ENCODE measurements at places on chromosomes 12 and 14.

DNA sequence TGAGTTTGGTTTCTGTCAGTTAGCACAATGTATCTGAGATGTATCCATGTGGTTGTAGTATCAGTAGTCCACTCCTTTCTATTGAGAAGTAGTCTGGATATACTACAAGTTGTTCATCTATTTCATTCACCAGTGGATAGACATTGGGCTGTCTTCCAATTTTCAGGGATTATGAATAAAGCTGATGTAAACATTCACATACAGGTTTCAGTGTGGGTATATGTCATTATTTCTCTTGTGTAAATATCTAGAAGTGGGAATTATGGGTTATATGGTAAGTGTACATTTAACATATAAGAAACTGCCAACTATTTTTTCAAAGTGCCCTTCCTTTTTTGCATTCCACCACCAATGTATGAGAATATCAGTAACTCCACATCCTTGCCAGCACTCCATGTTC lies 35.9 kb downstream of the PHLDA1 start:
- no peak for DNase-seq

DNA sequence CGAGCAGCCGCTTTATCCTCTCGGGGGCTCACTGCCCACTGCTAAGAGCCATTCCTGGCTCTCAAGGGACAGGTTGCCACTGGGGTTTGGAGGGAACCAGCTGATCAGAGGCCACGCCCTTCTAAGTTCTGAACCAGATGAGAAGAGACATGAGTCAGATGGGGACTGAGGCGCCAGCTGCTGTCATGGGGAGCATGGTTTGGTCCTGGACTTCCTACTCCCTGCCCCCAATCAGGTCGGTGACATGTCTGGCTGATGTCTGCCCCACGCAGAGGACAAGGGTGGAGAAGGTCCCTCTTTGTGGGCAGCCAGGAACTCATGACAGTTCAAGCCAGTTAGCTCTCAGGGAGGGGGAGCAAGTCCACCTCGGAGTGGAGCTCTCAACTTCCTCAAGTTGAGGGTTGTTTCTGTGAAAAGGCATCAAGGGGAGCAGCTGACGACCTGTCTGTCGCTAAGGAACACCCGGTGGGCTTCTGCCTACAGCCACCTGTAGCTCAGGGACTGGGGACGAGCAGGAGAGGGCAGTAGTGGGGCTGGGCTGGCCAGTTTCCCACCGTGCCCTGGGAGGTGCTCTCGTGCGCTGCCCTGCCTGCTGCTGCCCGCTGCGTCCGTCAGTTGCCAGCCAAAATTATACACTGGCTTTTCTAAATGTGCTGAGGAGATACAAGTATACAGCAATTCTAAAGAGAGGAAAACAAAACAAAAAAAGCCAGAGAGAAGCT lies 20.5 kb downstream of the PSMC1 start:
- peak; percentile 31 for DNase-seq

GRCh38 chr12:103169-103981 lies 36.8 kb downstream of the IQSEC3 start:
- no peak for DNase-seq

DNA sequence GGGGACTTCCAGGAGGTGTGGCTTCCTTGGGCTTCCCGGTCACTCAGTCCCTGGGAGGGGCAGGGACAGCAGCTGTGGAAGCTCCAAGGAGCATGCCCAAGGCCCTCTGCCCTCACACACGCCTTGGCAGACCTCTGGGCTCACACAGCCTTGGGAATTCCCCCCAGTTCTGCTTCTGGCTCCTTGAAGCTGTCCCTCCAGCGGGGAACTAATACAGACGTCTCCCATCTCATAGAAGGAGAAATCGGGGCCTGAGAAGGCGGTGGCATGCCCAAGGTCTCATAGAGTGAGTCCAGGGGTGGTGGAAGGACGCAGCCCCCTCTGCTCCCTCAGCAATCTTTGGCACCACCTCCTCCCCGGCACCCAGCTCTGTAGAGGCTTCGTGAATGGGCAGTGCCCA lies 15.7 kb upstream of the TMEM119 start:
- DNase-seq, result no peak

DNA sequence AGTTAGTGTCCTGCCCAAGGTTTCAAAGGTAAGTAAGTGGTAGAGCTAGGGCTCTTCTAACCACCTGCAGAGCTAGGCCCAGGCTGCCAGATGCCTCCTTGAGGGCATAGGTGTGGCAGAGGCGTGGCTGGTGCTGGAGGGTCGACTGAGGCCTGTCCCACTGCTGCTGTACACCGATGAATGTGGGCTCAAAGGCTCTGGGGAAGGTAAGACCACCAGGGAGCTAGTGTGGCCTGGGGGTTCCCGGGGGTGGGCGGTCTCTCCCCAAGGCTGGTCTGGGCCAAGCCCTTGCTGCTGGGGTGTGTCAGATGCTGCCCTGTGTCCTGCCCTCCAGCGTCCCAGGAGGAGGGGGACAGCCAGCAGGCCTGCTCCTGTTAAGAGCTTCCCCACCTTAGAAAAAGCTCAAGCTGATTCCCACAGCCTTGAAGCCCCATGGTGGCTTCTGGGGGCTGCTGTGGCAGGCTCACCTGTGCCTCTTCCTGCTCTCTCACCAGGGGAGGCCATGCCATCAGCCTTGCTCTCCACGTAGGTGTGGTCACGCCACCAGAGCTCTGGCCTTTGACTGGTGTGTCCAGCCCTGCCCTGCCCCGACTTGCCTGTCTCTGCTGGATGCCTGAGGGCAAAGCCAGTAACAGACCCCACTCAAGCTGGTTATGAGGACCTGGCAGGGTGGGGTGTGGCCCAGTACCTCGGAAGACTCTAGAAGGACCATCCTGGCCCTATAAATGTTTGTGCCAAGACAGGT lies 36.8 kb downstream of the SH2B3 start:
- no peak for DNase-seq

DNA sequence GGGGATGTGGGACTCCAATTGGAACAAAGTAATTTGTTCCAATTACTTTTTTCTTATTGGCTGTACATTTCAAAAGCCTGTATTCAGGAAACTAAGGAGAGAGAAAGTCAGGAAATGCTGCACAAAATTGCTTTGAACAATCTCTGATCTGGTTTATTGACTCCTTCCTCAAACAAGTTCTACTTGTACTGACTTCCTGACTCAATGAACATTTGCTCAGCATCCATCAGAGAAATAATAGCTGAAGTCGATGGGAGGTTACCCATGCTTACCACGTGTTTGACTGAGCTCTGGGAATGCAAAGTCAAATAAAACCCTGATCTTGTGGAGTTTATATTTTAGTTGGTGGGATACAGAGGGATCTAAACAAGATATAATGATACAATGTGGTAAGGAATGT lies 15.4 kb upstream of the C12orf75 start:
- no peak for DNase-seq

- DNase-seq, result no peak
These were observed 338.6 kb downstream of the AACS start for GRCh38 chr12:125403843-125404242.

- DNase-seq, result no peak
These were observed 24.5 kb downstream of the NELL2 start for GRCh38 chr12:44851586-44851985.

- no peak for DNase-seq
These were observed 5.9 kb upstream of the MYO1A start for GRCh38 chr12:57055824-57056223.

DNA sequence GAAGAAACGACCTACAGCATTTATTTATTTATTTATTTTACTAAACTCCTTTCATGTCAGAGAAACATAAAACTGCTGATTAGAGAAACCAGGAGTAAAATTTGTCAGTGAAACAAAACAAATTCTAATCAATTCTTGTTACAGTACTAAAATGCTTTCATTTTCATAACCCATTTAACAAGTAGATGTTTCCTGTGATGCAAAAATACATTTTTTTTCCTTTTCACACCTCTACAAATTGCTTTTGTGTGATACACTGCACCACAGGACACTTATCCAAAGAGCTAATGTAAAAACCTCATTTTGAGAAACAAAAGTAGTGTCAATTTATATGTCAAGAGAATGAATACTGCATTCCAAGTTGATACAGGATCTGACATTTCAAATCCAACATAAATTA lies 155.1 kb downstream of the SYT1 start:
- no peak for DNase-seq

DNA sequence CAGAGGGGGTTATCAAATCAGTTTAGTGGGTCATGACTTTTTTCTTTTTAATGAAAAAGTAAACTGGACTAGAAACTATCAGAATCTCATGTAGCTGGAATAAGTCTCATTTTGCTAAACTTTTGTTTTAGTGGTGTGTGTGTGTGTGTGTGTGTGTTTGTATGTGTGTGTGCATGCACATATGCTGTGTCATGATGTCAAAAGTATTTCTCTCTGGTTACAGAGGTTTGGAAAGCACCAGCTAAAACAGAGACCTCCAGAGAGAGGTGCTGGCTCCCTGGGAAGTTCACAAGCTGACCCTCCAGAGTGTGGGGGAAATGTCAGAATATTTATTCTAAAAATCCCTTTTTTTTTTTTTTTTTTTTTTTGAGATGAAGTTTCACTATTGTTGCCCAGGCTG lies 114.7 kb downstream of the LGMN start:
- DNase-seq, result no peak

- no peak for DNase-seq
These were observed 4.4 kb downstream of the WNT5B start for GRCh38 chr12:1633459-1633858.

DNA sequence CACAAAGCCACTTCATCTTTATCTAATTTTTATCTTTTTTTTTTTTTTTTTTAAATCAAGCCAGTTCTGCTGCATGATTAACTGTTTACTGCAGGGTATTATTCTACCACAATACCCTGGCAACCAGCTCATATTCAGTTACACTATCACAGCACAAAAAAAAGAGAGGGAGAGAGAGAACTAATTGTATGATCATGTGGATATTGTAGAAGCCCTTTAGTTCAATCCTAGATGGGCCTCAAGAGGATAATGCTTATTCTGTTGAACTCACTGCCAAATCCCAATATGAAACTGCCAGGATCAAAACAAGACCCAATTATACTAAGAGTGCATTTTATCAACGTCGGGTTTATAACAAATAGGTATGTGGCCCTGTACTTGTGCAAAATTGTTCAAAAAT lies 51.5 kb downstream of the MED13L start:
- DNase-seq, result no peak

- no peak for DNase-seq
These were observed 68.9 kb downstream of the DNAI7 start for GRCh38 chr12:25126101-25126500.

DNA sequence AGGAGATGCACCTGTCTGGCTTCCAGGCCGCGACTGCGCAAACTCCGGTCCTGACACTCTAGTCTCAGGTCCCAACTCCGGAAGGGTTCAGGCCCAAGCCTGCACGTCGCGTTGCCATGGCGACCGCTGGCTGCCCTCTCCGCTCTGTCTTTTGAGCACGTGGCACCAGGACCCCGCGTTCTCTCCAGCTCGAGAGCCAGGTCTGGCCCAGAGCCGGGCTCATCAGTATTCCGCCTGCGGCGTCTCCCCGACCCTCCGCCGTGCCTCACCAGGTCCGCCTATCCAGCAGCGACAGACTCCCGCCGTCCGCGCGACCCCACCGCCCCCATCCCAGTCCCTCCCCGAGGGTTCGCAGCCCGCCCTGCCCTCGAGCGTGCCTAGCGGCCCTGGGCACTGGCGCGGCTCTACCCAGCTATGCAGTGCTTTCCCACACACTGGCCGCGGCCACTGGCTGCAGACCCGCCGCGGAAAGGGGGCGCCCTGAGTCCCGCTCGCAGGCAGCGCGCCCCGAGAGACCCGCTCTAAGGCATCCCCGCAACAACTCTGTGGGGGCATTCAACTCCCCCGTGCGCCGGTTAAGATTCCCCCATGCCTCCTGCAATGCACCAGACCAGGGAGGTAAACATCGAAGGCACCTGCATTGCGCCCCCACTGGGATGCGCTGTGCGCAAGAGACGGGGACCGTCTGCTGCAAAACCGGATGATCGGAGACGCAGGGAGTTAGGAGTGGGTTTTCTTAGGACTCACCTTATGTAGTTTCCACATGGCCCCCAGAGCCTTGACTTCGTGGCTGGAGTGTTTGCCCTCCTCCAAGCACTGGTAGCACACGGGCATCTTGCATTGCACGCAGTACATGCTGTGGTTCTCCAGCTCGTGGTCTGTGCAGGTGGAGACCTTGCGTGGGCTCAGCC lies 1.3 kb downstream of the TRIM9 start:
- DNase-seq, result no peak

GRCh38 chr12:82537436-82537835 lies 149.3 kb upstream of the TMTC2 start:
- DNase-seq, result no peak

- no peak for DNase-seq
These were observed 12.4 kb upstream of the RTN1 start for GRCh38 chr14:59882957-59883356.

GRCh38 chr12:14327711-14328110 lies 37.8 kb upstream of the ATF7IP start:
- DNase-seq, result no peak

- no peak for DNase-seq
These were observed 20.6 kb upstream of the ANHX start for GRCh38 chr12:133256321-133256720.

GRCh38 chr12:122909442-122910288 lies 13.7 kb upstream of the VPS37B start:
- DNase-seq, result no peak

- DNase-seq, result no peak
These were observed 114.1 kb downstream of the KIF26A start for GRCh38 chr14:104252256-104253215.

DNA sequence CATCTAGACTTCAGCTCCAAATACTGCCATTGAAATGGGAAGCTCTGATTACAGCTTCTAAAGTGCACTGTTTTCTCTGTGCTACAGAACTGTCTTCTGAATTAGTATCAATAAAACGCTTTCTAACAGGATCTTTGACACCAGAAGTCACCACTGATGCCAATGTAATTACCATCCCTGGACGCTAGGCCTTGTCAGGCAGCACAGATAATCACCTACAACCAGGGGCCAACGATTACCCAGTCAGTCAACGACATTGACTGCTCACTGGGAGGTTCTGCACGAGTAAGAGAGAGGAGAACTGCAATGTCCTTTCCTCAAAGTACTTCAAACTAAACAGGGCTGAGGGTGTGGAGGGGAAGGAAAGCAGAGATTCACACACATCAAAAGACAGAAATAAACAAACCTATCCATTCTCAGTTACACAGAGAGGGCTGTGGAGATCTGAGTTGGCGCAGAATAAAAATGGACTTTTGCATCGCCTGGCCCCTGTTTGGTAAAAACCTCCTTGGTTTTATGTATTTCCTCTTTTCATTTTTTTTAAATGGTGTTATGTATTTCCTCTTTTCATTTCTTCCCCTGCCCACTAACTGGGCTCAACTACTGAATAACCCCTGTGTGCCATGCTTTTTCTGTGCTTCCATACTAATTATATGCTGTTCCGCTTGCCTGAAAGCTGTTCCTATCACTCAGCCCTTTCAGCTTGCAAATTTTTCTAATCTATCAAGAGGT lies 492.2 kb downstream of the APAF1 start:
- no peak for DNase-seq

All from fibroblast of villous mesenchyme (primary cell).